Stimulated activated CD4-positive, alpha-beta T cell treated with anti-CD3 and anti-CD28 coated beads, TNF-alpha, amount 100 ng/mL, for 1 hour (primary cell): ENCODE measurements at places on chromosomes 7 and 10.

- no peak for DNase-seq
Measured at GRCh38 chr10:1195828-1196227, 139.6 kb downstream of the WDR37 start.

GRCh38 chr10:70371846-70372245, 10.6 kb downstream of the LRRC20 start:
- no peak for DNase-seq

GRCh38 chr10:82150123-82150900, 275.3 kb downstream of the NRG3 start:
- no peak for DNase-seq

DNA sequence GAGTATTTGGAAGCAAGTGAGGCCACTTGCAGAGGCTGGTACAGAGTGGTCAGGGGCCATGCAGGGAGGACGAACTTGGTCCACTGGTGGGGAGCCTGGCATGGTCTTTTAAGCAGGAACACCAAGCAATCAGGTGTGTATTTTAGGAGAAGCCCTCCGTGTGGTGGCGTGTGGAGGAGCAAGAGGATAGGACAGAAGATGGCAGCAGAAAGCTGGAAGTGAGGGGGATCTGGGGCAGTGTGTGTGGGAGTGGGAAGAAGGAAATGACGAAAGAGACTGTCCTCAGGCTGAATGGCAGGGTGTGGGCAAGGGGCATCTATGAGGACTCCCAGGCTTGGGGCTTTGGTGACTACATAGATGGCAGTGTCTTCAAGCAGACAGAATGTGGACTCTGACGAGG, 51.2 kb downstream of the TEX36 start:
- no peak for DNase-seq

- no peak for DNase-seq
Measured at GRCh38 chr7:134908289-134908688, 78.0 kb upstream of the AGBL3 start.

- no peak for DNase-seq
Measured at GRCh38 chr10:100021322-100021721, 11.6 kb upstream of the DNMBP start.

DNA sequence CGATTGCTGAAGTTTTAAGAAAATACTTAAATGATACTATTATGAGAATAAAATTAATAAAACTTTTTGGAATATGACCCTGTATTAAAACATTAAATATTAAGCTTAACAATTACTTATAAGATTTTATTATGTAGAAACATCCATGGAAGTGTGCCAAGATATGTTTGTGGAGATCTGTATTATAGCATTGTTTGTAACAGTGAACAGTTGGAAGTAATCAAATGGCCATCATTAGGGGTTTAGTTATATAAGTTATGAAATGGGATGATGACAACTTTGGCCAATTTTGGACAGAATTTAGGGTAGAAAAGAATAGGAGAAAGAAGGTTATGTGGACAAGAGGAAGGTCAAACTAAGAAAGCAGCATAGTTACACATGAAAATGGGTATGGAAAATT, 88.0 kb downstream of the AKAP9 start:
- DNase-seq = no peak

GRCh38 chr10:114615600-114616007, 42.5 kb downstream of the ABLIM1 start:
- no peak for DNase-seq

DNA sequence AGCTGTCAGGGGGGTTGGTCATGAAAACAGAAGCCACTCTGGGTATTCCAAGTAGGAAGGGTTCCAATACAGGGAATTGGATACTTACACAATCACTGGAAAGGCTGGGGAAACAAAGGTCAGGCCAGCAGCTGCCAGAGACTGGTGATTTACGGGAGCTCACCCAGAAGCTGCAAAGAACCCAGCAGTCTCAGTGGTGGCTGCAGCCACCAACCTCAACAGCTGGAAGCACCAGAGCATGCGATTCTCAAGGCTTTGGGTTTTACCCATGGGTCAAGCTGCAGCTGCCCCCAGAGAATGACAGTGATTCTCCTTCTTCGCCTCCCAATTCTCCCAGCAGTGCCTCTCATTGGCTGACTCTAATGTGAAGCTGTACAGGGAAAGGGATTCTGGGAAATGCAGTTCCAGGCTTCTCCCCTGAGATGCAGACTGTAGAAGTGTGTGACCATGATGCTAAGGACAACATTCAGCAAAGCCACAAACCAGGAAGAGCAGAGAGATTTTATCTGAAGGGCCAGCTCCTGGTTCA, 107.2 kb upstream of the TCF7L2 start:
- DNase-seq = no peak

- DNase-seq = no peak
Measured at GRCh38 chr7:128115336-128115820, 84.1 kb upstream of the LRRC4 start.

DNA sequence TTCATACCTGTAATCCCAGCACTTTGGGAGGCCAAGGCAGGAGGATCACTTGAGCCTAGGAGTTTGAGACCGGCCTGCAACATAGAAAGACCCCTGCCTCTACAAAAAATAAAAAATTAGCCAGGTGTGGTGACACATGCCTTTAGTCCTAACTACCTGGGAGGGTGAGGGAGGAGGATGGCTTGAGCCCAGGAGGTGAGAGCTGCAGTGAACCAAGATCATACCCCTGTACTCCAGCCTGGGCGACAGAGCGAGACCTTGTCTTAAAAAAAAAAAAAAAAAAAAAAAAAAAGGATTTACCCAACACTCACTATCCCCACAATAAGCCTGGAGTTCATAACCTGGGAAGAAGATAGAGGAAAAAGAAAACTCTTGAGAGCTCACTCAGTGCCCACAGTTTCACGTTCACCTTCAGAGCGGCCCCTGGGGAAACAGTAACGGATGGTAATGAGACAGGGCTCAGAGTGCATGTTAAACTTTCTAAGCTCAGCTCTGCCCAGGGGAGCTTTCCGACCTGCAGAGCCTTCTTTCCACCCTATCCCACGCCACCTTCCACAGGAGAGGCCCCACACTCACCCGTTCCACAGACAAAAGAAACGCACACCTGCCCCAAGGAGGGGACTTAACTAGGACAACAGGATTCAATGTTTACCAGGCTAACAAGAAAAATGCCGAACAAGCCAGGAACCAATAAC, 259.8 kb upstream of the KLF14 start:
- DNase-seq = no peak

- no peak for DNase-seq
Measured at GRCh38 chr10:636769-637168, 52.7 kb downstream of the DIP2C start.

- no peak for DNase-seq
Measured at GRCh38 chr10:43482319-43483078, 45.6 kb downstream of the ZNF487 start.

DNA sequence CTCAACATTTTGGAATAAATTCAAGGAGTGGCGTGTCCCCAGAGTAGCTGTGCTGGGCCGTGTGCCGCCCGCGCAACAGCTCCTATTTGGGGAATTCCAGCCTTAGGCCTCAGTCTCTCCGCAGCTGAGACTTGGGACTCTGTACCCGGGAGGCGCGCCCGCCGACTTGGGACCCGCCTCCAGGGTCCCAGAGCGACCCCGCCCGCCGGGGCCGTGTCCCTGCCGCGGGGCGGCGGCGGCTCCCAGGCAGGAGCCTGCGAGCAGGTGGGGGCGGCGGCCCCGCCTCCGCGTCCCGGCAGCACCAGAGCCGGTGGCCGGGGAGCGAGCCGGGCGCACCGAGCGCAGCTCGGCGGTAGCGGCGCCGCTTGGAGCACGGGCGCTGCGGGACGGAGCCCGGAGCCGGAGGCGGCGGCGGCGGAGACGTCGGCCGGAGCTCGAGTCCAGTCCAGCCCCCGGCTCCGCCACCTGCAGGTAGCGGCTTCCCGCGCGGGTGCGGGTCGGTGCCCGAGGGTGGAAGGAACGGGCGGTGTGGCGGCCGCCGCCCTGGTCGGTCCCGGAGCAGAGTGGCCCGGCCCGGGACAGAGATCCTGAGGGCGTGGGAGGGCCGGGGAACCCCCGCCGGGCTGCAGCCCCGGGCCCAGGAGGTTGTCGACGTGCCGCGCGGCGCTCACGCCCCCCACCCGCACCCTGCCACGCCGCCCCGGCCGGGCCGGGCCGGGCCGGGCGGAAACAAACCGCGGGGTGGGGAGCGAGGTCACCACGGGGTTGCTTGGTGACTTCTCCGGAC, at the start of gene WIPF3:
WIPF3 (plus strand) TSS at position 301 of the 787 bp plus-strand sequence. CDS start 28,217 bp downstream, outside the sequence.
- DNase-seq = no peak

GRCh38 chr10:26475386-26475785, 37.2 kb downstream of the APBB1IP start:
- DNase-seq = no peak

GRCh38 chr7:130804220-130804619, 70.2 kb upstream of the KLF14 start:
- DNase-seq = no peak
